Chondrocyte (in vitro differentiated cells): ENCODE measurements at places on chromosomes 5 and 9. TPM values are rescaled to one million over a fixed set of nuclear protein-coding genes. Genes with fewer than 3 reads are reported as not detected.
A peak's percentile ranks its signal among the peaks of the same experiment; 100 is the strongest.

DNA sequence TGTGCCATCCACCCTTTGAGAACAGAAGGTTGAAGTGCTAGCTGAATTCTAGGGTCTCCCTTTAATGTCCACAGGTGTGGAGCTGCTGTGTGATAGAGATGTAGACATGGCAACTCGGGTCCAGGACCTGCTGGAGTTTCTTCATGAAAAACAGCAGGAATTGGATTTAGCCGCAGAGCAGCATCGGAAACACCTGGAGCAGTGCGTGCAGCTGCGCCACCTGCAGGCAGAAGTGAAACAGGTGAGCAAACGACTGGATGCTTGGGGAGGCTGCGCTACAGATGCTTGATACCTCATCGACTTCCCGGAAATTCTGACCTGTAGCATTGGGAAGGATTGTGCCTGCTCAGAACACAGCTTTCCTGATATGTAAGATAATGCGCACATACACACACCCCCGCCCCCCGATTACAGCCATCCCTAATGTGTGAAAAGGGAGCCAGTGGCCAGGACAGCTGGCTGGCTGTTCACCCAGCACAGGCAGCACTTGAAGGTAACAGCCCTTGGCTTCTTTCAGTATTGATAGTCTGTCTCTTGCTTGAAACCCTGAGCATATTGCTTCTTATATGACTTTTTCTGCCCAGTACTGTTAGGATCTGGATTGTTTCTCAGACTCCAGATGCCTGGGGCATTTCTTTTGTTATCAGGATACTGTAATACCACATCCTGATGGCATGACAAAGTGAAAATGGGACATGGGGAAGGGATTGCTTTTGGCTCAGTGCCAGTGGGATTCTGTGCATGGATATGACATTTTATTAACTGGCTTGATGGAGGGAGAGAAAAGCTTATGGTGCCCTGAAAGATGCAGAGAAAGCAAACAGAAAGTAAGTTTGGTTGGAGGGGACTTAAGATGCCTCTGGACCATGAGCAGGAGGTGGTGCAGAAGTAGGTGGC, 216.8 kb upstream of the OTULINL start:
- H3K36me3 ChIP-seq = peaks cover 64% of the 10 kb centered on the region
- H3K4me3 ChIP-seq = no peak overlapping the region
- peak overlapping the region; percentile 12 for H3K27ac ChIP-seq
- peaks cover 10% of the 10 kb centered on the region for H3K4me1 ChIP-seq

The ENTPD2 gene
- total RNA-seq = 0.15 TPM in 1 of 3 replicates, not detected in the others

GRCh38 chr5:148394587-148395019, 10.8 kb downstream of the FBXO38 start:
- H3K27ac ChIP-seq = no peak overlapping the region
- H3K4me3 ChIP-seq = no peak overlapping the region
- peaks cover 26% of the 10 kb centered on the region for H3K4me1 ChIP-seq
- H3K27me3 ChIP-seq = no peaks in the 10 kb centered on the region

The PCDHB15 gene
- total RNA-seq = 1.7 to 4.3 TPM (median 1.9 TPM) in 3 replicates

- H3K27me3 ChIP-seq = no peaks in the 10 kb centered on the region
- H3K4me3 ChIP-seq = no peak overlapping the region
- no peak overlapping the region for H3K27ac ChIP-seq
- peaks cover 22% of the 10 kb centered on the region for H3K4me1 ChIP-seq
Observed at GRCh38 chr9:81416476-81417298, 272.7 kb downstream of the TLE1 start.

DNA sequence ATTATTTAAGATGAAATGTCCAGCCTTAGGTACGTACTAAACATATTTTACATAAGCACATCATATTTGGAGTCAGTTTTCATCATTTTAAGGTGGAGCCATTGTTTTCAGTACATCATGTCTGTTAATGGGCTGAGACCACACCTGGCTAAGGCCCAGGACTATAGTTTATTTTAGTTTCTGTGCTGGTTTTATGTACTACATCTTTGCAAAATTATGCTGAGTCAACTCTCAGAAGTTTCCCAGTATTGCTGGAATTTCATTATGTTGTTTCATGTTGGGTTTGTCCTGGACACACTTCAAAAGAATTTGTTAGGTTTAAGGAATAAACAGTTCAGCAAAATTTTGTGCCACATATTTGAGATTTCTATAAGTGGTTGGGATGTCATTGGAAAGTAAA, 171.2 kb downstream of the CCDC171 start:
- H3K36me3 ChIP-seq = no peaks in the 10 kb centered on the region
- no peak for DNase-seq
- H3K27ac ChIP-seq = no peak overlapping the region
- H3K27me3 ChIP-seq = no peaks in the 10 kb centered on the region

The PTGS1 gene
- 0.59 to 2.7 TPM (median 0.97 TPM) in 3 replicates for total RNA-seq

DNA sequence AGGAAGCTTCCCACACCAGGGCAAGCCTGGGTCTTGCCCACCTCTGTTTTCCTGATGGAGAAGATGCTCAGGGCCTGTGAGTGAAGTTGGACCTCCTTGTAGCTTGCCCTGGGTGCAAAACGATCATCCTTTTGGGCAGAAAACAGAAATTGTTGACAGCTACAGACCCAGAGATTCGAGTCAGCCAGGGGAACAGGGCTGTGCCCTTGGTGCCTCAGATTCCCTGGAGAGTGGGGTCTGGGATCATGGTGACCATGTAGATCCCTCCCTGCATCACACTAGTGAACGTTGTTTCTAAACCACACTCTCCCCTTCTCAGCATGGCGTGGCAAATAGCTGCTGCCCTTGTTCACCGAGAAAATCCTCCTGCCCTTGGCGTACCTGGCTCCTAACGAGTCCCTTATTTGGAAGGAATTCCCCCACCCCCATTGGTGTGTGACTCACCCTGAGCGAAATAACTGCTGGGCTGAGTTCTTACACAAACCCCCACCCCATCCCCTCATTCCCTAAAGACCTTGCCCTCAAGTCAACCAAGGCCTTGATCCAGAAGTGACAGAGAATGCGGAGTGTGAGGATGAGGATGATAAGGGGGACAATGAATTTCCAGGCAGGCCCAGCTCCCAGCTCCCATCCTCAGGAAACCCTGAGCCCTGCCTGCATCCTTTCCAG, 1.1 kb upstream of the DCANP1 start:
- H3K27me3 ChIP-seq = peaks cover 34% of the 10 kb centered on the region
- peaks cover under 1% of the 10 kb centered on the region for H3K4me1 ChIP-seq
- DNase-seq = no peak
- no peak overlapping the region for H3K4me3 ChIP-seq
- no peaks in the 10 kb centered on the region for H3K36me3 ChIP-seq

The SLC36A2 gene
- total RNA-seq = not detected in 3 replicates

The TSSK1B gene
- total RNA-seq = 0.10 to 0.36 TPM in 2 of 3 replicates, not detected in the other

- DNase-seq = no peak
- peak overlapping the region; percentile 6 for H3K4me3 ChIP-seq
- peak overlapping the region; percentile 87 for H3K27ac ChIP-seq
- H3K27me3 ChIP-seq = no peaks in the 10 kb centered on the region
- H3K4me1 ChIP-seq = peaks cover 28% of the 10 kb centered on the region
Observed at GRCh38 chr9:116484492-116485061, 202.5 kb upstream of the TRIM32 start.

GRCh38 chr5:74067748-74068541, 441.9 kb downstream of the ARHGEF28 start:
- no peak for DNase-seq
- H3K27ac ChIP-seq = no peak overlapping the region
- H3K4me3 ChIP-seq = no peak overlapping the region

The SPINK5 gene
- total RNA-seq = 2.0 to 3.2 TPM (median 2.4 TPM) in 3 replicates

The SH3GLB2 gene
- total RNA-seq = 57.8 to 66.4 TPM (median 62.2 TPM) in 3 replicates

The AIF1L gene
- total RNA-seq = 4.1 to 33.1 TPM (median 30.1 TPM) in 3 replicates

DNA sequence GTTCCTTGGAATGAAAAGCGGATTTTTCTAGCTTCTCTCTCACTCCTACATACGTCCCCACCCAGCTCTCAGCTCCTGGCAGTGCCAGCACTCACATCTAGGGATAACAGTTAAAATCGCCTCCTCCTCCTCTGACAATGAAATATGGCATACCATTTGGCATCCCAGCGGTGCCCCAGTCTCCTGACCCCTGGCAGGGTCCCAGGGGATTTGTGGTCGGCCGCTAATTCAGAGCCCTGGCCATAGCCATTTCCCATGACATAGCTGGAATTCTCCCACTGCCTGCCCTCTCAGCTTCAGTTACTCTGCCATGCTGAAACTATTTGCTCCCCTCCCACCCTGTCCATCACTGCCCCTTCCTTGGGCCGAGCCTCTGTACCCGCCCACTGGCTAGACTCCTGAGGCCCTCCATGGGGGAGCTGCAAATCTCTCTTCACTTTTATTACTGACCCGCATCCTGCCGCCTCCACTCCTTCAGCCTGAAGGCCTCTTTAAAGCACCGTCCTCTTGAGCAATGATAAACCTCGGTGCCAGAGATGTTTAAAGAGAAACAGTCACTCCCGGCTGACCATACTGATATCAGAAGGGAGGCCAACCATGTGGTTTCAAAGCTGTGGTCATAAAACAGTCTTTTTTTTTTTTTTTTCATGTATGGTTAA, 139.8 kb downstream of the SLIT3 start:
- peak; percentile 95 for DNase-seq
- peaks cover 65% of the 10 kb centered on the region for H3K4me1 ChIP-seq
- peak overlapping the region; percentile 48 for H3K4me3 ChIP-seq
- H3K27ac ChIP-seq = peak overlapping the region; percentile 92

The PLPPR1 gene
- total RNA-seq = not detected in 3 replicates
